ENCODE measurements at places on chromosomes 2 and 18. TPM values are rescaled to one million over a fixed set of nuclear protein-coding genes. Genes with fewer than 3 reads are reported as not detected.

The C1GALT1C1L gene
- not detected for total RNA-seq

The REG1B gene
- not detected for total RNA-seq

The DIS3L2 gene
- total RNA-seq, result 11.8 TPM

The LYPD1 gene
- total RNA-seq, result under 0.01 TPM

The CHRNG gene
- not detected for total RNA-seq

The IL36A gene
- total RNA-seq, result 6.3 TPM

The IKZF2 gene
- total RNA-seq, result 27.4 TPM

GRCh38 chr2:189681903-189682302, 7.4 kb downstream of the ANKAR start:
- no peak for DNase-seq

DNA sequence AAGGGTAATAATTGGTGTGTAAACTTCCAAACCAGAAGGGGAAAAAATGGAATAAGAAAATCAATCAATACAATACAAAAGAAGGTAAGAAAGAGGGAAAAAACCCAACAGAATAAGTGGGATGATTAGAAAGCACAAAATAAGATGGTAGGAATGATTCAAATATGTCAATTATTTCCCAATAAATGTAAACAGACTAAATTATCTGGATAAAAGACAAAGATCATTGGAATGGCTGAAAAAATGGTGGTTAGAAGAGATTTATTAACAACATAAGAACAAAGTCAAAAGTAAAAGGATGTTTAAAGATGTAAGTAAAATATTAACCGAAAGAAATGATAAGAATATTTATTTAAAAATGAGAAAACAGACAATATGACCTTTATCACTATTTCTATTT, 103.5 kb upstream of the YWHAQ start:
- no peak for DNase-seq

- DNase-seq, result no peak
Observed at GRCh38 chr2:56348392-56349210, 164.8 kb downstream of the CCDC85A start.

DNA sequence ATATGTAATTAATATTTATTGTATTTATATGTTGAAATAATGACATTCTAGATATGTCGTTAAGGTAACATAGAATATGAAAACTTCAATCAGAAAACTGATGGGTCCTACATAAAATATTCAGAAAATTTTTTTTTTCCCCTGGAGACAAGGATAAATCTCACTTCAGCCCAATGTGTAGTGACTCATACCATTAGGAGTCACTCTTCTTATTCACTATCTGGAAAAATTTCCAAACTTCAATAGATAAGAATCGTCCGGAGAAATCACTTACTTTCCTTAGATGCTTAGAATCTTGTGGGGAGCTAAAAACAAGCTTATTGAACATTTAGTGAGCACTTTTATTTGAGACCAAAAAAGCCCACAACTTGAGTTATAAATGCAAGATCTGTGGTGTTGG, 4.6 kb downstream of the SERPINB13 start:
- peak; percentile 45 for DNase-seq

- DNase-seq, result no peak
Observed at GRCh38 chr2:136243638-136244535, 125.9 kb upstream of the CXCR4 start.

GRCh38 chr2:148257276-148257675, 236.4 kb downstream of the MBD5 start:
- DNase-seq, result no peak

DNA sequence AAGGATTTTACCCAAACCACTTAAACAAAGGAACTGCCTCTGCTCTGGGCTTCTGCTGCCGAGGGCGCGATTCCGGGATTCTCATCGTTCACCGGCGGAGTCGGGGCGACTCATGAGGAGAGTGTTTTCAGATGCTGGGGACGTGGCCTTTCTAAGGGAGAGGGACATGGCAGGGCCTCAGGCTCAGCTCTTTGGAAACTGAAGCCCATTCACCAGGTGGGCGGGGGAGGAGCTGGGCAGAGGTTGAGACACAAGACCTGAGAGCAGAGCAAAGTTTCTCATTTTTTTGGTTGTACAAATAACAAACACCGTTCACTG, 29.8 kb downstream of the NFATC1 start:
- no peak for DNase-seq

GRCh38 chr2:32925283-32925815, 21.4 kb upstream of the LTBP1 start:
- no peak for DNase-seq

GRCh38 chr2:88054782-88055370, 707 bp downstream of the KRCC1 start:
- DNase-seq, result peak; percentile 16

DNA sequence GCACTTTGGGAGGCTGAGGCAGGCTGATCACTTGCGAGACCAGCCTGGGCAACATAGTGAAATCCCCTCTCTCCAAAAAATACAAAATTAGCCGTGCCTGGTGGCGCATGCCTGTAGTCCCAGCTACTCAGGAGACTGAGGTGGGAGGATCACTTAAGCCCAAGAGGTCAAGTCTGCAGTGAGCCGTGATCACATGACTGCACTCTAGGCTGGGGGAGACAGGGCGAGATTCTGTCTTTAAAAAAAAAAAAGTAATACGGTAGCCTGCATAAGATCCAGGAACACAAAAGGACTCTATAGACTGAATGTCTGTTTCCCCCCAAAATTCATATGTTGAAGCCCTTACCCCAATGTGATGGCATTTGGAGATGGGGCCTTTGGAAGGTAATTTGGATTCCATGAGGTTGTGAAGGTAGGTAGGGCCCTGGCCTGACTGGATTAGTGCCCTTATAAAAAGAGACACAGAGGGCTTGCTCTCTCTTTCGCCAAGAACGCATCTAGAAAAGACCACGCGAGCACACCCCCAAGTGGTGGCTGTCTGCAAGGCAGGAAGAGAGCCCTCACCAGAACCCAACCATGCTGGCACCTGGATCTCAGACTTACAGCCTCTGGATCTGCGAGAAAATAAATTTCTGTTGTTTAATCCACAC, 17.0 kb downstream of the MBOAT2 start:
- DNase-seq, result no peak

DNA sequence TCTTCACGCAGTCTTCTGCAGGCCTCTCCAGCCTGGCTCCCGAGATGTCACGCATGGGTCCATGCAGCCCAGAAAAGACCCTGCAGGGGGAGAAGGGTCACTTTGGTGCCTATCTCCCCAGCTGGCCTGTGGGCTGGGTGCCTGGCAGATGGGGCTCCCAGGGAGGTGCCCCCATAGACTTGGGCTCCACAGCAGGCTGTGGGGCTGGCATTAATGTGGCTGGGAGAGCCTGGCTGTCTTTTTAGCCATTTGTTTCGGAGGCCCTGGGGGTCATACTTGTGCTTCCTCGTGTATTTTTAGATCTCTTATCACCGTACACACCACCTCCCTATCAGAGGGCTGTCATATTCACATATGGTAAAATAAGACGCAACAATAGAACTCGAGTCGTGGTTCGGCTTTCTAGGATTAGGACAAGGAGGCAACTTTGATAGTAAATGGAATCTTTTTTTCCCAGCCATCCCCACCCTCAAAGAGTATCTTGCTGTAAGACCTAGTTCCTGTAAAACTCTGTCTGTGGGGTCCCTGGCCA, 74.5 kb downstream of the LRRFIP1 start:
- DNase-seq, result no peak

- no peak for DNase-seq
Observed at GRCh38 chr2:238123218-238123971, 15.1 kb upstream of the KLHL30 start.

- peak; percentile 48 for DNase-seq
Observed at GRCh38 chr2:224432003-224432579, 30.2 kb upstream of the FAM124B start.

GRCh38 chr2:71471276-71471675, 17.9 kb downstream of the DYSF start:
- peak; percentile 21 for DNase-seq

GRCh38 chr2:231259104-231259503, 60.7 kb downstream of the ARMC9 start:
- no peak for DNase-seq

All from bronchial epithelial cell (primary cell).